GF-D8 (cell line): ENCODE measurements at places on chromosomes 2 and 18.

DNA sequence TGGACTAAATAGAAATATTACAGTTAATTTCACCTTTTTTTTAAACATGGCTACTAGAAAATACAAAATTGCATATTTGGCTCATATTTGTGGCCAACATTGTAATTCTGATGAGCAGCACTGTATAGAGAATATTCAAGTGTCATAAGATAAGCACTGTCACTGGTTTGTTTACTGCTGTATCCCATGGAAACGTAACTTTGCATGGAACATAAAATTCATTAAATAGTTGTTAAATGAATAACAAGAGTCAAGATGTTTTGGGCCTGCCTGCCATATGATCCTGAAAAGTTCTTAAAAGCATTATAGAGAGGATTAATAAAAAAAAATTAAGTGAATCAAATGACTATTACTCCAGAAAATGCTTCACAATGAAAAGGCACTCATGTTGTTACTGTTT lies 763.7 kb upstream of the CRIM1 start:
- no peak for DNase-seq

- DNase-seq, result peak; percentile 41
Measured at GRCh38 chr2:128215897-128216642, 102.6 kb downstream of the HS6ST1 start.

DNA sequence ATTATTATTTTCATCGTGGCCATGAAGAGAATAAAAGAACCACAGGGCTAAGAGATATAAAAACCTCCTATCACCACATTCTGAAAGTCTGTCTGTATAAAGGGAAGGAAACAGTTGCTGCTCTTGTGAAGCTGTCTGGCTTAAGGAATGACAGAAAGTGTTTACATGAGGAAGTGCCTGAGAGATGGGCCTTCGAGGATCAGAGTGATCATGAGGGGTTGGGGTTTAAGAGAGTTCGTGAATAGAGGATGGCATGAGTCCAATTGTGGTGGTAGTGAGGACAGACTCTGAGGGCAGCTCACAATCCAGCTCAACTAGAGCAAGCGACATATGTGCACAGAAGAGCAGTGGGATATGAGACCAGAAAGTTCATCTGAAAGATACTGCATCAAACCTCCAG lies 65.8 kb upstream of the PIEZO2 start:
- no peak for DNase-seq

GRCh38 chr2:233531955-233532354 lies 34.6 kb downstream of the USP40 start:
- DNase-seq, result no peak

DNA sequence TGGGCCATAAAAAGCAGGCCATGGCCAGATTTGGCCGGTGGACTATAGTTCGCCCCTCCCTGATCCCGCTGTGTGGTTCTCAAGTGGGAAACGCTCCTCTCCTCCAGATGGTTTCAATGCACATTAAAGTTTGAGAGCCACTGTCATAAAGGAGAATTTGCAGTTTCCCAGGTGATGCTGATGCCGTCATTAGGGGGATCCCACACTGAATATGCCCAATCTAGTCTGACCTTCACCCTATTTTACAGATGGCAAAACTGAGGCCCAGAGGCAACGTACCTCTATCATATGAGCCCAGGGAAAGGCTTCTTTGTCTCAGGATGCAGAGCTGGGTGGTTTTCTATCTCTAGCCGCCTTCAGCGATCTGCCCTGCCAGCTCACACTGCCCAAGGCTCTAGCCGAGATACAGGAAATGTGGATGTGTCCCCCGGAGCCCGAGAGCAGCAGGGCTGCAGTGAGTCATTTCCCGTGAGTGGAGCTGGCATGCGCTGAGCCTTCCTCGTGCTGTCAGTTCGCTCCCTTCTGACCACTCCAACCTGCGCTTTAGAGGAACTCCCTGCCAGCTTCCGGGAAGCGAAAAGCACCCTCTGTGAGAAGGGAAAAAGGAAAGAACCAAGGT lies 116.2 kb downstream of the SMAD7 start:
- DNase-seq, result peak; percentile 72

DNA sequence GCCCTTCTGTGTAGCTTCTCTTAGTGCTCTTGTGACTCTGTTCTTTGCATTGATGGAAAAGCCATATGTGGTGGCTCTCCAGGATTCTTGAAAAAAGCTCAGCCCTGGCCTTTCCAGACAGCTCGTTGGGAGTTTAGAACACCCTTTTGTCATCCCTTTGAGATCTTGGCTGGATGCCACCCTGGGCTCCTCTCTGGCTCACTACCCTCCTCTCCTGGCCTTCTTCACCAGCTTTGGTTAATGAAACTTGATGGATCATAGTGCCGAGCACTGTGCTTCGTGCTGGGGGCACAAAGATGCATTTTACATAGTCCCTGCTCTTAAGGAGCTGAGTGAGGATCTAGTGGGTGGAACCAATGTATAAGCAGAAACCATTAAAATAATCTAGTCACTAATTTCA lies 15.6 kb upstream of the FHOD3 start:
- DNase-seq, result no peak

GRCh38 chr2:12400543-12400942 lies 316.2 kb upstream of the TRIB2 start:
- DNase-seq, result no peak

GRCh38 chr2:18124116-18124835 lies 245.8 kb downstream of the KCNS3 start:
- no peak for DNase-seq
